Stimulated activated CD8-positive, alpha-beta memory T cell treated with anti-CD3 and anti-CD28 coated beads, Interleukin-4, amount 100 ng/mL, for 1 hour (primary cell): ENCODE measurements at places on chromosomes 6 and 20.

GRCh38 chr20:5150226-5151076 is 23.6 kb downstream of the CDS2 start:
- DNase-seq: no peak

DNA sequence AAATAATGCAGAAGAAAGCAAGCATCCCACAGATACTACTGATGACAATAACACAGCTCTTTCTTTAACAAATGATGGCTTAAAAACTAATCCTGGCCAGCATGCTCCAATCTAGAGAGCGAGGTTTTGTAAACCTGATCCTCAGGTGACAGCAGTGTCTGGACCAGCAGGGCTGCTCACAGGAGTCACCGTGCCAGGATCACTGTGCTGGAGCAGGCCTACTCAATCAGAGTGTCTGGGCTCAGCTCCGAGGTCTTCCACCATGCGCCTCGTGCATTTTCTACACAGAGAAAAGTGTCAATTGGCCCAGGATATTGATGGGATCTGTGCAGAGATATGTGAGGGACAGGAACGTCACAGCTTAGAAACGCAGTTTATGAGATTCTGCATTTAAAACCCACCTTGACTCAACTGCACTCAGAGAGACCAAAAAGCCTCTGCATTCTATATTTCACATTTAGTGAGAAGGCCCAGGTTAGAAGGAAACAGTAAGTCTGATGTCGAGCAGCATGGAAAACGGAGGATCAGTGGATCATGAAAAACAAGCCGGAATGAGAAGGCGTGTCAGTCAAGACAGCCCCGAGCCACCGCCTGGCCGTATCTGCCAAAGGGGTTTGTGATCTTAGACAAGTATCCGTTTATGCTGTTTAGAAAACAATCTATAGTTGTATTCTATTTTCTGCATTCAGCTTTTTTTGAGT is 7.8 kb downstream of the RAMACL start:
- no peak for DNase-seq

DNA sequence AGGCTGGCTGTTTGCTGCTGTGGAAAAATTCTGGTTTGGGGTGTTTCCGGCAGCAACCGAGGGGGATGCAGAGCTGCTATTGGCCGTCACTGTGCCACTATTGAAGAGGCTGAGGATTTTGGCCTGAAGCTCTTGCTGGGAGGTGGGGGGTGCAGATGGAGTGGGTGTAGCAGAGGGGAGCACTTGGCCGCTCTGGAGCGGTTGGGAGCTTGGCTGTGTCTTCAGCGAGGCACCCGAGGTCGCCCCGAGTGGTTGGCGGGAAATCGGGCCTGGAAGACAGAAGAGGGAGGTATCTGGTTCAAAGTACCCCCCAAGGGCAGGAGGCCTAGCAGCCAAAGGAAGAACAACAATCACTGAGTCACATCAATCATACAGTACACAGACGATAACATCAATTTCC is 27.1 kb downstream of the NCOA5 start:
- no peak for DNase-seq

GRCh38 chr6:15689586-15690482 is 27.0 kb upstream of the DTNBP1 start:
- no peak for DNase-seq
